ENCODE measurements at places on chromosomes 16 and 17.

DNA sequence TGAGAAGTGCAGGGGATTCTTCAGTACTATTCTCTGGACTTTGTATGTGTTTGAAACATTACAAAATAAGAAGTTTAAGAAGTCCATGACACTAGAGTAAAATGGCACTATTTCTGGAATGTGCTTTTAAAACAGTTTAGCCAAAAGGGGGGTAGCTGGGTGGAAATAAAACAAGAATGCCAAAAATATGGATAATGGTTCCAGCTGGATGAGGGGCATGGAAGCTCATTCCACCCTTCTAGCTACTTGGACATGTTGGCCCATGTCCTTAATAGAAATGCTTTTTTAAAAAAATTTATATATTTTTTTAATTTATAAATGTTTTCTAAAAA lies 13.1 kb downstream of the ZC3H7A start:
- no peak for DNase-seq

- DNase-seq, result no peak
These were observed 27.2 kb downstream of the FZD2 start for GRCh38 chr17:44584443-44584842.

GRCh38 chr17:6823011-6823442 lies 8.5 kb downstream of the TEKT1 start:
- no peak for DNase-seq

- DNase-seq, result no peak
These were observed 191.4 kb downstream of the ZNF423 start for GRCh38 chr16:49664221-49665215.

- no peak for DNase-seq
These were observed 5.1 kb upstream of the NUFIP2 start for GRCh38 chr17:29299031-29299430.

- no peak for DNase-seq
These were observed 17.7 kb upstream of the PHAF1 start for GRCh38 chr16:67091906-67092566.

- DNase-seq, result no peak
These were observed 1527.3 kb upstream of the GOT2 start for GRCh38 chr16:60261425-60261824.

- DNase-seq, result peak; percentile 81
These were observed 26.2 kb downstream of the ANKRD40 start for GRCh38 chr17:50681263-50682200.

DNA sequence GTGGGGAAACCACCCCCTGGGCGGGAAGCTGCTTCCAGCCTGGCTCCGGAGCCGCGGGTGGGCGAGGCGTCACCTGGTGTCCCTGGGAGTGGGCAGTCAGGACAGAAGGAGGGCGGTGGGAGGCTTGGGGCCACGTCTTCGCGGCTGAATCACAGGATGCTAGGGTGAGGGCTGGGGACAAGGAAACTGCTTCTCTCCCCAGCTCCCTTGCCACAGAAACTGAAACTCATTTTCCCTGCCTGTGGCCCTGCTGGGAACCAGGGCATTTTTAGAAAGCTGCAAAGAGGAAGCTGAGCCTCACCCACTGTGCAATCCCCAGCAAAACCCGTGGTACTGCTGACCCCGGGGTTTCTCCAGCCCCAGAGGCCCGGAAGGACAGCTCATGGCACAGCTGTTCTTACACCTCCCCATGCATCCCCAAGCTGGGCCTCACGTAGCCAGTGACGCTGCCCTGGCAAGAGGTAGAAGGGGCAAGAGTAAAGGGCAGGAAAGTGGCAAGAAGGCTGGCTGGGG lies 8.2 kb downstream of the RHBDF2 start:
- peak; percentile 94 for DNase-seq

DNA sequence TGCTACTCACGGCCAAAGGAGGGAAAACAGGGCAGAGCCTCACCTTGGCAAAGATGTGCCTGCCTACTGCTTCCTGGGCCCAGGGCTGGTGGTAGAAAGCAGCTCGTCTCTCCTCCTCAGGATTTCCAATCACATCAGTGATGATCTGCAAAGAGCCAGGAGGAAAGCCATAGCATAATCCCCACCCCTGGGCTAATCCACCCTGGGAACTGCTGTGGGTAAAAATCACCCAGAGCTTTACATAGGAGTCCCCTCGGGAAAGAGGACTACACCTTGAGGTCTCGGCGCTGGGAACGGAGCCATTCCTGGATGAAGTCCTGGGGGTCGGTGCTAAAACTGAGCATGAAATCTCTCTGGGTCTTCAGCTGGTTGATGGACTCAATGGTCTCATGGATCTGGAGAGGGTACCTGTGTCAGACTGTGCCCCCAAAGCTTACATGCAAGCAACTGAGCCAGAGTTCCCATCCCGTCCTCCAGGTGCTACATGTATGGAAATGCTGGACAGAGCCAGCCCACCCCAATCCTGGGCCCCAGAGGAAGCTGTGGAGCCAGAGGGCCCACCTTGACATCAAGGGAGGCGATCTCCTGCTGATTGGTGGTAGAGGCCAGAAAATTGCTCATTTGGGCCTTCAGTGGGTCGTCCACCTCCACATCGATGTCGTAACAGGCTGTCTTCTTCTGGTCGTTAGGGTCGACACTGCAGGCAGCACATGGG lies 5.7 kb upstream of the FTSJ3 start:
- no peak for DNase-seq

- no peak for DNase-seq
These were observed 30.1 kb downstream of the LCMT1 start for GRCh38 chr16:25141648-25142047.

DNA sequence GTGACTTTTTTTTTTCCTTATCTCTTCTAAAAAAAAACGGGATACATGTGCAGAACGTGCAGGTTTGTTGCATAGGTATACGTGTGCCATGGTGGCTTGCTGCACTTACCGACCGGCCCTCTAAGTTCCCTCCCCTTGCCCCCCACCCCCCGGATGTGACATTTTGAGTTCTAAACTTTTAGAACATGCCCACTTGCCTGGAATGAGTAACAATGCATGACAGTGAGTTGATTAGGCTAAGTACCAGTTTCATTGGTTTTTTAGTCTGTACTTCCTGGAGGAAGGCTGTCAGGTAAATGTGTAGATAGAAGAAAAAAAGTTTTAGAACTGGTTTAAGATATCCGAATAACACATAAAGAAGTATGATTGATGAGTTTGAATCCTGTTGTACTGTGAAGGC lies 4.0 kb downstream of the BPTF start:
- no peak for DNase-seq

DNA sequence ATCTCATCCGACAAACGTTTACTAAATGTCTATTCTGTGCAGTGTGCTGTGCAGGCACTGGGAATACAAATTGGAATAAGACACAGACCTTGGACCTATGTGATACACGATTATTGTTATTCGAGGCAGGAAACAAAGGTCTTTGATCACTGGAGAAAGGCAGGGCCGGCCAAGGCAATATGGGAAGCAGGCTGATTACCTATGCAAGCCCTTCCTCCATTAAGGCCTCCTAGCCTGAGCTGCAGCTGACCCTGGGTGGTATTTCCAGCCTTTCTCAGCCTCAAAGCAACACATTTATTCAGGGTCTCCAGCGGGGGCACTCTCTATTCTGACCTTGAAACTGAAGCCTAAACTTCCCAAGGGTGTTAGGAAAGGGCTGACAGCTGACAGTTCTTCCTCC lies 13.4 kb downstream of the ST6GALNAC1 start:
- DNase-seq, result no peak

DNA sequence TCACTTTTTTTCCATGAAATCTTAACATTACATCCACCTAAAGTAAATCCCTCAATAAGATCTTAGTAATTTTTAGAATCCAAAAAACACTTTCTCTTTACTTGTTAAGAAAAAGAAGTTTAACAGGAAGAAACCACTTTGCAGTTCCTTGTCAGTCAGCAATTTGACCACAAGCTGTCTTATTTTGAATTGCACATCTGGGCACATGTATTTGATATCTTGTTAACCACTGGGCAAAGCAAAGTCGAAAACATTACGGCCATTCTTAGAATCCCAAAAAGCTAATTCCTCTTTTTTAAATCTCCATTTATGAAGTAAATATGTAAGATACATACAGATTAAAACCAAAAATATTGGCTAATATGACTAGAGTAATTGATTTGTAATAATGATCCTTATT lies 1.1 kb downstream of the ABCA10 start:
- no peak for DNase-seq

GRCh38 chr16:84947996-84948850 lies 63.1 kb downstream of the ZDHHC7 start:
- DNase-seq, result no peak

DNA sequence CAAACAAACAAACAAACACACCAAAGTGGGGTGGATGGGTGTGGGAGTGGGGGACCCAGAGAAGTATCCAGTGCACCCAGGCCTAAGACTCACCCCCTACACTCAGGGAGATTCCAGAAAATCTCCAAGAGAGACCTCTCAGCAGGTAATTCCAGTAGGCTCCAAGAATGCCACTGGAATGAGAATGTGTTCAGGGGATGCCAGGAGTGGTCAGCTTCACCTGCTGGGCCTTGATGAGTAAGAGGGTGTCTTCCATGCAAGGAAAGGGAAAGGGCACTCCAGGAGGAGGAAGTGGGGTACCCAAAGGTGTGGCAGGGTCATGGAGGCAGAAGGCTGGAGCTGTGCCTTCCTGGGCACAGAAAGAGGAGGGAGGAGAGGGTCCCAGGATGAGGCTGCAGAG lies 9.9 kb downstream of the CDH1 start:
- DNase-seq, result no peak

- peak; percentile 95 for DNase-seq
These were observed 1.0 kb downstream of the PER1 start for GRCh38 chr17:8151120-8151640.

DNA sequence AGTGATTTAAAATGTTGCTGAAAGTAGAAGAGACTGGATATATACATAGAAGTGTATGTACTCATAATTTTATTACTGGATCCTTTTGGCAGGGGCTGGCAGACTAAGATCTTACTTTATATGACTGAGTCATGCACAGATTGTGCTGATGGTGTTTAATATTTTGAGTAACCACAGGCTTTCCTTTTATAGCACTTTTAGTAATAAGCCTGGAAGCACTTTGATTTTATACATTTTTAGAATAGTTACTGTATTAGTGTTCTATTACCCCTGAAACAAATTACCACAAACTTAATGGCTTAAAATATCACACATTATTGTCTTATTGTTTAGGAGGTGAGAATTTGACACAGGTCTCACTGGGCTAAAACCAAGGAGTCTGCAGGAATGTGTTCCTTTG lies 113.4 kb upstream of the CDH8 start:
- DNase-seq, result no peak

DNA sequence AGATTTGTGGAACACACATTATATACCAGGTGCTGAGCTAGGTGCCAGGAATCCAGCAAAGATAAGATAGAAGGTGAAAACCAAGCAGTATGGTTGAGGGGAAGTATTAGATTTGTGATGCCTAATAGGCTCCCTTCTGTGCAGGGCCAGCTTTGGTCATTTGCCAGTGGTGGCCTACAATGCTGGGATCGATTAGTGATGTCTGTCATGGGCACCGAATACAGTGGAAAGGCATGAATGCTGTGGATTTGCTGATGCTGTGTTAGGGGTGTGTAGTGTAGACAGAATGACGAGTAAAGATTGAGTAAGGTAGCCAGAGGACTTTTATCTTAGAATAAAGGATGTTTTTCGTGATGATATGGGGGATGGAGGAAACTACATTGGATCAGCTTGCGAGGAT lies 48.9 kb downstream of the SNX29 start:
- no peak for DNase-seq

DNA sequence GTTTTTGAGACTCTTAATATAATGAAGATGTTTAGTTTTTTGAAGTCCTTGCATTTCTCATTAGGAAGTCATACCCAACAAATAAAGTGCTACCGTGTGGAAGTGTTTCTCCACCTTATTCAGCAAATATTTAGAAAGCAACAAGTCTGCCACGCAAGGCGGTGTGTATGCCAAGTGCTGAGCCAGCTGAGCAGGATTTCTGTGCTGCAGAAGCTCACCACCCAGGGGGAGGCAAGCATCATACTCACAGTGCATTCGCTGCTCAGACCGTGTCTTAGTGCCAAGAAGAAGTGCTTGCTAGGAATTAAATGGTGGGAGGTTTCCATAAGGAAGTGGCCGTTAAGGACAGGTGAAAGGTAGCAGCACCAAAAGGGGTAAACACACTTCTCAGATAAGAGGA lies 111.2 kb downstream of the ARHGAP44 start:
- DNase-seq, result peak; percentile 60

- no peak for DNase-seq
These were observed 2.4 kb downstream of the KCNJ12 start for GRCh38 chr17:21378553-21378952.

DNA sequence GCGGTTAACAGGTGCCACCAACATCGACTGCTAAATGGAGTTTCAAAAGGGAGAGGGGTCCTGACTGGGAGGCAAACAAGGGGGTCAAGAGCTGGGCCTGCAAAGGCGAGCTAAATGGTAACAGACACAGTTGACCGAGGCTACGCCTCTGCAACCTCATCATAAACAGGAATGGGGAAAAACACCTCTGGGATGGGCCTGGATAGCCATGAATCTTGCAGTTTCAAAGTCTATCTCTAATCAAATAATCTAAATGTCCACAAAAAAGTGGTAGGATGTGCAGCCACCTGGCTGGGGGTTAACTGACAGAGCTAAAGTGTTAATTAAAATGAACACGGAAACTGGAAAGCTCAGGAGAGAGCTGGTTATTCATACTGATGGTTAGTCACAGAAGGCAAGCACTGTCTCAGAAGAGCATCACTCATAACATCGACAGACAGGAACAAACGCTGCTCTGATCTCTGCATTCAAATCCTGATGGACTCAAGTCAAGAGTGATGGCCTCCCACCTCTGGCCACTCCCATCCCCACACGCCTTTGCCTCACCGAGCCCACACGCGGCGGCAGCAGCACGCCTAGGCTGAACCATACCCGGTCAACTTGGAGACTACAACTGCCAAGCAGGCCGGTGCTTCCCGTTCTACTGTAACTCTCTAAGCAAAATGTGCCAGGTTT lies 56.3 kb downstream of the CREBBP start:
- no peak for DNase-seq

DNA sequence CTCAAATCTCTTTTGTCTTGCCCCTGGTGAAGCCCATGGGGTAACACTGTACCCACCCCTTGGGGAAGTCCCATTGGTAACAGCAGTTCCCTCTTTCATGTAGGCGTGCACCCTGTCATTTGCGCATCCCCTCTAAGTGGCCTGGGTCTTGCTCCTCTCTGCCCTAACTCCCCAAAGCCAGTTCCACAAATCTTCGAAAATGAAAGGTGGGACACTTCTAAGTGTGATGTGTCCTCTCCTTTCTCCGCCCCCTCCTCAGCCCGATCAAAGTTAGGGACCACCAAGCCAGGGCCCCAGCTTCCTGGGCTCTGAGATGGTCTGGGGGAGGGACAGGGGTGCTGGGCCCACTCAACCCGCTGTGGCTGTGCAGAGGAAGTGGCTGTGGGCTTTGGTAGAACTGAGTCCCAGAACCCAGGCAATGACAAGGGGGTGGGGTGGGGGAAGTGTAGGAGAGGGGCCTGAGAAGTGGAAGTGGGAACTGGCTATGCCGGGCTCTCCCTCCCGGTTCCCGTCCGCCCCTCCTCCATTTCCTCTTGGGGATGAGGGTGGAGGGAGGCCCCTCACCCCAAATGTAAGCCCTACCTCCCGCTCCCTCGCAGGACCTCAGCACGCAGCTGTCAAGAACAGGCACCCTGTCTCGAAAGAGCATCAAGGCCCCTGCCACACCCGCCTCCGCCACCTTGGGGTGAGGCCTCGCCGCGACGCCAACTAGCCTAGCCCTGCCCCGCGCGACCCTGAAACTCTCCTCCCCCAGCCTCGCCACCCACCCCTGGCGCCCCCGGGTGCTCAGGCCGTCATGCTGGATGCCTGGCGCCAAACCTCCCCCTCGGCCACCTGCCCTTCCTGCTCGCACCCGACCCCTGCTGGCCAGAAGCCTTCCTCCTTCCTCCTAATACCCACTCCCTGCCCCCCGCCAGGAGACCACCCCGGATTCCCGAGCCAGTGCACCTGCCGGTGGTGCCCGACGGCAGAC lies 8.7 kb downstream of the ABI3 start:
- DNase-seq, result no peak
